Cerebellar nuclear complex (tissue), 1 donor: ENCODE measurements at places on chromosomes 13 and 19.

- DNase-seq: no peak
Observed at GRCh38 chr13:49308097-49308875, 60.6 kb downstream of the CDADC1 start.

GRCh38 chr13:33860526-33860925 lies 42.6 kb downstream of the RFC3 start:
- no peak for DNase-seq

DNA sequence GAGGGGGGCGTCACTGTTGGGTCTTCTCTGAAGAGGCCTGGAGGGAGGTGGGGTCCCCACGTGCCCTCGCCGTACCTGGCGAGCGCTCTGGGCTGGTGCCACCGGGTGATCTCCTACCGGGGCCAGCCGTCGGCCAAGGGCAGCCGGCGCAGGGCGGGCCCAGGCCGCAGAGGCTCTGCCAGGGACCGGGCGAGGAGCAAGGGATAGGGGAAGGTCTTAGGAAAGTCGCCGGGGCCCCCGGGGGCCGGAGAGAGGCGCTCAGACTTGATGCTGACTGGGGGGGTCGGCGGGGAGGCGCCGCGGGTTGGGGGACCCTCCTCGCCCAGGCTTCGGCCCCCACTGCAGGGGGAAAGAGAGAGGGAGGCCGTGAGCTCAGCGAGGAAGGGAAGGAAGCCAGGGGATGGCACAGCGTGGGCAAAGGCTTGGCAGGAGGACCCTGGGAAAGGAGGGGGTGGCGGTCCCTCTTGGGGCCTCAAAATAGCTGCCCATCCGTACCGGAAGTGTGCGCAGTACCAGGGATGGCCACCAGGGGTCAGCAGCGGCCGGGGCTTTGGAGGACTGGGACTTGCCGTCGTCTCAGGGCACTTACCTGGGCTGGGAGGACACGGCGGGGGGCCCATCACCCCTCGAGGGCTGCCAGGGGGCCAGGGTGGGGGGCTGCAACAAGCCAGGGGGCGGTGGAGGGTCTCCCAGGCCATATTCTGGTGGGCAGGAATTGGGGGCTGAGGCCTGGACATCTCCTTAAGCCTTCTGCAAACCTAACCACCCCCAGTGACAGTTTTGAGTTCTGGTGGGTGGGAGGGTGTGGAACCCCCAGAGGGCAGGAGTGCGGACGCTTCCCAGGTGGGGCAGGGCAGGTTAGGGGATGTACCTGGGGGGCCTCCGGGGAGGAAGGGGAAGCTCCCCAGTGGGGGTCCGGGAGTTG lies 7.7 kb upstream of the TMEM161A start:
- DNase-seq: peak; percentile 7

- DNase-seq: no peak
Observed at GRCh38 chr13:110394371-110394841, 87.3 kb downstream of the COL4A2 start.

- DNase-seq: no peak
Observed at GRCh38 chr13:81172603-81173002, 831.7 kb upstream of the SPRY2 start.

- DNase-seq: no peak
Observed at GRCh38 chr19:11321191-11322126, 18.0 kb downstream of the RAB3D start.

- no peak for DNase-seq
Observed at GRCh38 chr19:16005925-16006324, 57.1 kb downstream of the OR10H4 start.

DNA sequence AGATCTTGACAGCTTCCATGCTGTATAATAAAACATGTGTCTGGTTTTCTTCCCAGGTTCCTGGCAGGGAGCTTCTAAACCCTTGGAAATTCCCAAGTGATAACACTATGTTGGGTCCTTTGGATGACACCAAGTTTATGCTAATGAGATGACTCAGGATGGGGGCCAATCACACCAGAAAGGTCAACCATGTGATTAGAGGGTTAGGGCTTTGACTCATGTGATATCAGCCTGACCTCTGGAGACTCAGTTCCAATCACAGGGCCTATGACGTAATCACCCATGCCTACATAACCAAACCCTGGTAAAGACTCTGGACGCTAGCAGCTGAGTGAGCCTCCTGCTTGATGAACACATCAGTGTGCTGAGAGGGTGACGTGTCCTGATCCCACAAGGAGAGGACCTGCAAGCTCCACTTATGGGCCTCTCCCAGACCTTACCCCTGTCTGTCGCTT lies 203.6 kb downstream of the DCLK1 start:
- no peak for DNase-seq

DNA sequence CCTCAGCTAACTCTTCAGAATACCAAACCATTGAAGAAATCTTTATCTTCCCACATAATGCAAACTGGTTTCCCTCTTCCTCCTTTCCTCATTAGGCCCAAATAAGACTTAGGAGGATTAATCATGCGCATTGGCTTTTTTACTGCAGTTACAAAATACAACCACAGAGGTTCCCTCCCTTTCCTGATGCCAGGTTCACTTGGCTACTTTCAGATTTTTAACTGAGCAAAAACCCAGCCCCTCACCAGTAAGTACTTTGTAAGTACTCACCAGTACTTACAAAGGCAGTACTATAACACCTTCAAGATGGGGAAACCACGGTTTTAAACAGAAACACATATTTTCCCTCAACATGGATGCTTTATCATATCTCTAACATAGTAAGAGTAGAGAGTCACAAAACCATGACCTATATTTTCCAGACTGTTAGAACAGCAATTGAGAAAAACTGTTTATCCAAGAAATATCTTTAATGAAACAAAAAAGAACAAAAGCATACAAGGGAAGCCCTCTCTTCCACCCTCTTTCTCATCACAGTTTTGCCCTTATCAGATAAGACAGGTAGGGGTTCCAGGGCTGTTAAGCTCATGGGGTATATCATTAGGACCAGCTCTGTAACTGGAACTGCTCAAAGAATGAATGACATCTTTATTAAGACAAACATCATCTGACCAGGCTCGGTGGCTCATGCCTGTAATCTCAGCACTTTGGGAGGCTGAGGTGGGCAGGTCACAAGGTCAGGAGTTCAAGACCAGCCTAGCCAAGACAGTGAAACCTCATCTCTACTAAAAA lies 12.7 kb downstream of the FOXO1 start:
- no peak for DNase-seq

DNA sequence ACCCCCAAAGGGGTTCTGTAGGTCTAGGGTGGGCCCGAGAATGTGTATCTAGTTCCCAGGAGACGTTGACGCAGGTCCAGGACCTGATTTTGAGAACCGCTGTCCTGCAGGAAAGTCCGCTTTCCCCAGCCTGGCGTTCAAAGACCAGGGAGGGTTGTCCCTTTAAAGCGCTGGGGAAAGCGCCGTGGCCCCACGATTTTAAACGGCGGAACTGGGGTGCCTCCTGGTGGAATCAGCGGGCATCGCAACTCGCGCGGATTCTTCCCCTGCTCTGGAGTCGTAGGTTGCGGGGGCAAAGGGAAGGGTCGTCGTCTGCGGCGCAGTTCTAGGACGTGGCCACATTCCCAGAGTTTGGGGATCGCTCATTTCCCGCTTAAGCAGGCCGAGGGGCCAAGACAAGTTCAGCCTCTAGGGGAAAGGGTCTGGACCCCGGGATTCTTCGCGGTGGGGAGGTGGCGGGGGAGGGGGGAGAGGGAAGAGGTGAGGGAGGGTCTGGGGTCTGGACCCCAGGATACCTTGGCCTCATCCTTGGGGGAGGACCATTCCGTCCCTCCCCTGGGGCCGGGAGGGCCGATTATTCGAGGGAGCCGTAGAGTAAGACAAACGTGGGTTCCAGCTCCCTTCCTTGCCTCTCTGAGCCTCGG lies 7.7 kb downstream of the PNMA8B start:
- peak; percentile 9 for DNase-seq
